ENCODE measurements at places on chromosomes 2 and 18.

GRCh38 chr18:22088996-22089640 lies 80.3 kb upstream of the GATA6 start:
- DNase-seq, result no peak

DNA sequence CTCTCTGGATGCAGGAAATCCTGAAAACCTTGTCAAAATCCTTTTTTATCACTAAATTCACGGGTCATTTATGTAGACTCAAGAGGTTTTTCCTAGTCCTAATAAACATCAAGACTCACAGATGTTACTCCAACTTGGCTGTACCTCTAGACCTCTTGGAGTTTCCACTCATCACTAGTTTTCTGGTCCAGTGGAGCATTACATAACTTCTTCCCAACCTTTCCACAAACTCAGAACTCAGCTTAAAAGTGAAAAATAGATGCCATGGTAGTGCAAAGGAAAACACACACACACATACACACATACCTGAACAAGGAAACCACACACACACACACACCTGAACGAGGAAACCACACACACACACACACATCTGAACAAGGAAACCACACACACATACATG lies 807.2 kb downstream of the LRP1B start:
- DNase-seq, result no peak

DNA sequence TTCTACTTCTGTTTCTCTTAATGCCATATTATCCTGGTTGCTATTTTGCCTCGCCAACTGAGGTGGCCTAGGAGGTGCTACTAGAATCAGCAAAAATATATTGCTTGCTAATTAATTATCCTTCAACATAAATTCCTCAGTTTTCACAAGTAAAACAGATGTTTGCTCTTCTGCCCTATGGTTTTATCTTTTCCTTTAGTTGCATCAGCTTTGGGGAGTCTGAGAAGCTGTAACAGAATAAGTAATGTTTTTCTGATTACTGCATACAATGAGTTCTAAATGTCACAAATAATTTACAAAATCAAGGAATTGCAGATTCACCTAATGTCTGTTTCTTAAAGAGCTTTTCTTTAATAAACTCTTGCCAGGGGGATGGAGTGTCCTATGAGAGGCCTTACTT lies 36.7 kb downstream of the GULP1 start:
- no peak for DNase-seq

DNA sequence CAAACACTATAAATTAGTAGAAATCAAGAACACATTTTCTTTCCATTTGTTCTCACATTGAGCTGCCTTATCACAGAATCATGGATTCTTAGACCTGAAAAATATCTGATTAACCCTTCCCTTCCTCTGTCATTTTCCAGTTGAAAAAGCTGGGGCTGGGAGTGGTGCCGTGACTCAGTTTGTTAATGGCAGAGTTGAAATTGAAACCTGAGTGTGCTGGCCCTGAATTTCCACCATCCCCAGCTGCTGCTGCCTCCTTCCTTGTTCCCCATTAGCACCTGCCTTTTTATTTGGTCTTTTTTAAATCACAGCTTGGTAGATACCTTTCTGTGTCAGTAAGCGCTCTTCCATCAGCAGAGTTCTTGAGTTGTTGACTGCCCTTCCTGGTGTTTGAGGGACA lies 10.6 kb downstream of the FARP2 start:
- no peak for DNase-seq

DNA sequence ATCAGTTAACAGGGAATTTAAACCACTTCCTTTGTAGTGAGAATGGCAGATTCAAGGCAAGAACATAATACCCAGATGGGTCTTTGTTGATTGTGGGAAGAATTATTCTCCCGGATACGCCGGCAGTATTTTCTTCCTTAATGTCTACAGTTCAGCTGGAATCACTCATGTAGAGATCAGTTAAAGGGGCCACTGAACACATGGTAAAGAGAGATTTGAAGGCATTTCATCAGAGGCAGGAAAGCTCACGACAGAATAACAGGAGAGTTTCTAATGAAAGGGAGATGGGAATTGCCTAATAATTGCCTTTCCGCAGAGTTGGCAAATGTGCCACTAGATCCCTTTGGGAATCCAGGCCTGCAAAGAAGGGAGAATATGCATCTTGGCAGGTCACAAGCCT lies 327.7 kb upstream of the ZNF804A start:
- DNase-seq, result no peak

GRCh38 chr18:853471-853870 lies 41.4 kb upstream of the YES1 start:
- DNase-seq, result no peak

- no peak for DNase-seq
These were observed 254.1 kb downstream of the GLI2 start for GRCh38 chr2:120989512-120990441.

DNA sequence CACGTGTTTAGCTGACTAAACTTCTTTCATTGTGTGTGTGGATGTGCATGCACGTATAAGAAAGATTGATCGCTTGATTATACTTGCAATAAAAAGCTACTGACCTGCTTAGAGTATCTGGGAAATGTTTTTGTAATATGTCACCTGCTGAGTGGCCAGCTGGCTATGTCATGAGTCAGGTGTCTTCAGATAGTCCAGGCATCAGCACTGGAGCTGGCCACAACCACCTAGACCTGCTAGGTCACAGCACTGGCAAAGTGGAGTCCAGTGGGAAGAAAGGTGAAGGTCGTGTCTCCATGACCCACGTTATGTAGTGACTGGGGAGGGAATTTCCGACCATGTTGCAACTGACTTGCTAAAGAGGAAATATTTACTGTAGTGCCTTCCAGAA lies 147.0 kb downstream of the ESCO1 start:
- DNase-seq, result no peak

DNA sequence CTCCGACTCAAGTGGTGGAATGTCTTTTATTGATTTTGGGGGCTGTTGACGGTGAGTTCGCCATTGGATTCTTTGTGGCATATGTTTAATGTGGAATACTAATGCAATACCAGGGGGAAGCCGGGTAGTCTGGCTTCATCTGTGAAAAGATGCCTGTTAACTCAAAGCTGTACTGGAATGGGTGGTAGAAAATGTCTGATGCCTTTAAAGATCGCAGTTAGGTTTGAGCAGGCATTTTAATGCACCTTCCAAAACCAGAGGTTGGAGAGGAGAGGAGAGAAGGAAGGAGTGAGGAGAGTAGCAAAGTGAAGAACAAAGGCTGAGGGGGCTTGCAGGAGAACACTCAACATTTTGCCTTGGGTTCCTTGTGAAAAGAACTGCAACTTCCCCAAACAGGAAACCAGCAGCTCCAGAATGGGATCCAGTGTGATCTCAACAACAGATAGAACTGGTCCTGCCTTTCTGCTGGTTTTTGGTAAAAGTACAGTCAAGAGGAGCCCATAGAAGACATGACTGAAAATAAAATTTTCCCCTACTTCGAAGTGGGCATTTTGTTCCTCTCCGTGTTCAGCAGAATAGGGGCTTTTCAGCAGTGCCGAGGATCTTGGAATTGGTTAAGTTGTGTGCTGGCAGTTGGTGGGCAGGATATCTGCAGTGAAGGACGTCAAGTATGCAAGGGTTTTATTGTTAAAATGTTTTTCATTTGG lies 1.5 kb downstream of the ZNF532 start:
- no peak for DNase-seq

- no peak for DNase-seq
These were observed 29.3 kb upstream of the KYNU start for GRCh38 chr2:142848023-142848606.

DNA sequence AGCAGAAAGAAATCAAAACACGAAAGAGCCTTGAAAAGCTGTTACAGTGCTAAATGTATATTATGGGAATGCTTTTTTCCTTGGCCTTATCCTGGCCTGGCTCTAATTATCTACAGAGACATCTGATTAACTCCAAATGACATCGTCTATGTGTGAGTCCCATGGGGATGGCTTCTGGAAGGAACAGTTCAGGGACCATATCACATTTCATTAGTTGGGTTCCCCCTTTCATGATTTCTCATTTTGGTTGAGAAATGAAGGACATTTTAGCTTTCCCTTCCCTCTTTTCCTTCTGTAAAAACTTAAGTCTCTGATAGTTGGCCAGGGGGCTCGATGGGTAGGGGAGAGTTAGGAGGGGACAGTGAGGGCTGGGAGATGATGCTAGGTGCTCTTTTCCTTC lies 116.7 kb downstream of the PRKCE start:
- no peak for DNase-seq

GRCh38 chr2:45128580-45128997 lies 119.3 kb upstream of the SIX2 start:
- DNase-seq, result no peak

GRCh38 chr2:127633556-127634065 lies 12.3 kb upstream of the GPR17 start:
- no peak for DNase-seq

DNA sequence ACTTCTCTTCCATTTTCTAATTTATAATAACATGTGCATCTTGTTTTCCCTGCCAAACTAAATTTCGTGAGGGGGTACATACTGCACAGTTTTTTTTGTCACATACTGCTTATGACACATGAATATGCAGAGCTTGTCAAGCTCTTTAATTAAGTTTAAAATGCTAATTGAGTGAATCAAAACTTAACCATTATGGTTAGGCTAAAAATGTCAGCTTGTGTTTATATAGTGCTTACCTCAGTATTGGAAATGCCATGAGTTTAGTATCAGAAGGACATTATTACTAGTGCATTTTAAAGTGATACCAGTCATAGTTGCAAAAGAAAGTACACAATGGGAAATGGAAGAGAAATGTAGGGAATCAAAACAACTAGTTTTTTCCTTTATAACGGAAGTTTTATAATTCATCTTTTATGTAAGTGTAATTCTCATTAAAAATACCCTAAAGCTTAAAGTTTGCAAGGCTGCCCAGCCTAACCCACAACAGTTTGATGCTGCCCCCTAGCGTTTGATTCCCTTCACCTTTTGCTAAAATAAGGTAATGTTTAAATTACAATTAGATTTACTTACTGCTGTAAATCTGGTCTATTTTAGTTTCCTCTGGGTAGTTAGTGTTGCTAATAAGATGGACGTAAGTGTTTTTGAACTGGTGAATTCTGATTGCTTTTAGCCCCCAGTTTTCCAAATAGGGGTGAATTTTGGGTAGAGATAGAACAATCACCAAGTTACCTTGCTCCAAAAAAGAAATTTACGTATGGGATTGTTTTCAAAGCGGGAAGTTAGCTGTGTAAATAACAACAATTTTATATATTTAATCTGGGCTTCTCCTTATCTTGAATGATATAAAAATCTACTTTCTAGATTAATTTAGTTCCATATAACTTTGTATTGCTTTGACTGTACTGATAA lies 3.2 kb downstream of the SLC39A10 start:
- peak; percentile 65 for DNase-seq

DNA sequence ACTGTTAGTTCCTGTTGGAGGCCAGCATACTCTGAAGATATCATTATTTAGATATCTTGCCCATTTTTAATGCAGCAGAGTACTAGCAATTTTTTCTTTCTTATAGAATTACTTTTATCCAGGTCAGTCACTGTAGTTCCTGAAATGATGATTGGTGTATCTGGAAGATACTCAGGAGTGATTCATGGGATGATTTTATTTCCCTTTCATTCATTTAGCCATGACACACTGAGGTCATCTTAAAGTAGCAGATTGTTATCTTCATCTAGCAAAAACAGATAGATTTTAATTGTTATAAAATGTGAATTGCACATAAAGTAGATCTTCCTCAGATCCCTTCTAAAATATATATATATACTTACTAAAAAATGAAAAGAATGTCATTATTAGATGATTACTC lies 109.1 kb downstream of the PIK3C3 start:
- DNase-seq, result no peak

DNA sequence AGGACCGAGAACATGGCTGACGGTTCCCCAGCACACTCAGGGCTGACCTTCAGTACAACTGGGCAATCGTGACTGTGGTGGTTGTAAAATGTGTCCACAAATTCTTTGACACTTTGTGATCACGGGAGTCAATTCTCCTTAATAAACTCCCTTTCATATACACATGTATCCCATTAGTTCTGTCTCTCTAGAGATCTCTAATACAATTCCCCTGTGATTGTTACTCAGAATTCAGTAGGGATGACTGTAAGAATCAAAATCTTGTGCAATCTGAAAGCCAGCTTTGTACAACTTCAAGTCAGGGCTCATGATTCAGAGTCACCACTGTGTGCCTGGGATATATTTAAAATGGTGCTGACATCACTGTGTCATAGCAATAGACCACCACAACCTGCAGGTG lies 89.5 kb upstream of the LMAN1 start:
- DNase-seq, result no peak

GRCh38 chr2:211401328-211401727 lies 844.9 kb downstream of the CPS1 start:
- no peak for DNase-seq

DNA sequence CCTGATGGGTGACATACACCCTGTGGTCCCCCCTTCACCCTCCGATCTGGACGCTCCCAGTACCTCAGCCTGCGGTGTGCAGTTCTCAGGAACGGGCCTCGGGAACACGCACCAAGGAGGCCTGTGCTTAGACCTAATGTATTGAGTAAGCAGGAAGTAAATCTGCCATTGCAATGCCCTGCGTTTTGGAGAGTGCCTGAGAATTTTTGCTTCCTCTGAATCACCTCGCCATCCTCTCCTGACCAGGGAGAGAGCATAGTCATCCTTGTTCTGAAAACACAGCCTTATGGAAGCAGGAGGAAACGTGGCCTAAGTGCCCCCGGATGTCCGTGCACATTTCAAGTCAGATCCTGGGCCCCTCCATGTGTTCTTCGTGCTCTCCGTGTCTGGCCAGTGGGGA lies 272.2 kb downstream of the NDUFA10 start:
- no peak for DNase-seq

GRCh38 chr2:161134547-161135518 lies 25.4 kb upstream of the TANK start:
- DNase-seq, result no peak

- no peak for DNase-seq
These were observed 828.0 kb downstream of the SLC4A3 start for GRCh38 chr2:220455351-220455990.

- DNase-seq, result no peak
These were observed 19.8 kb downstream of the IWS1 start for GRCh38 chr2:127506510-127506909.

DNA sequence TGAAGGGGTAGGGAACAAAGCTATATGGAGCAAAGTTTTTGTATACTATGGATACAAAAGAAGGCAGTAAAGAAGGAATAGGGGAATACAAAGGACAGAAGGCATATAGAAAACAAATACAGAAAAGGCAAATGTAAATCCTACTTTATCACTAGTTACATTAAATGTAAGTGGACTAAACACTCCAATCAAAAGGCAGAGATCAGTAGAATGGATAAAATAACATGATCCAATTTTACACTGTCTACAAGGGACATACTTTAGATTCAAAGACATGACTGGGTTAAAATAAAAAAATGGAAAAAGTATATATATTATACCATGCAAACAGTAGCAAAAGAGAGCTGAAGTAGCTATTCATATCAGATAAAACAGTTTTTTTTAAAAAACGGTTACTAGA lies 215.0 kb downstream of the PDE11A start:
- DNase-seq, result no peak

GRCh38 chr18:62537946-62538345 lies 15.1 kb downstream of the ZCCHC2 start:
- DNase-seq, result no peak

- no peak for DNase-seq
These were observed 7.7 kb downstream of the OTX1 start for GRCh38 chr2:63058144-63058920.
